GM06990 (cell line): ENCODE measurements at places on chromosomes 5 and 9.

DNA sequence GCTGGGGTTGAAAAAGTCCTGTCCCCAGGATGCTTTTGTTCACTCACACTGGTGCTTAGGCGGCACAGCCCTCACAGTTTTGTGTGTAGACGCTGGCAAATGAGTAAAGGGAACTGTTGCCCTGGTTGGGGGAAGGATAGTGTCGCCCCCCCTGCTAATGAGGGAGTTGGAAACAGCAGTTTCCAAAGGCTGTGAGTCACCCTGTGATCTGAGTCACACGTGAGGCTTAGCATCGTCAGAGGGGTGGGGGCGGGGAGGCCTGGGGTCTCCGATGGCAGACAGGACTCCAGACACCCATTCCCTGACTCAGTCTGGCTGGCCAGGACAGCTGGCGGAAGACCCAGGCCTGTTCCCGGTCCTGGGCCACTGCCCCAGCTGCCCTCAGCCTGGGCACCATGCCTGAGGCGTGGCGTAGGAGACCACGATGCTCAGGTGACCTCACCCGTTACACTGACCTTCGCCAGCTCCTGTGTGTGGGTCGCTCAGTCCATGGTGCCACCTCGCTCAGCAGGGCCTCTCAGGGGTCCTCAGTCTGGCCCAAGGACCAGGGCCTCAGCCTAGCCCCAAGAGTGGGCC, 2.9 kb downstream of the DNAJB5 start:
- DNase-seq = peak; percentile 41

DNA sequence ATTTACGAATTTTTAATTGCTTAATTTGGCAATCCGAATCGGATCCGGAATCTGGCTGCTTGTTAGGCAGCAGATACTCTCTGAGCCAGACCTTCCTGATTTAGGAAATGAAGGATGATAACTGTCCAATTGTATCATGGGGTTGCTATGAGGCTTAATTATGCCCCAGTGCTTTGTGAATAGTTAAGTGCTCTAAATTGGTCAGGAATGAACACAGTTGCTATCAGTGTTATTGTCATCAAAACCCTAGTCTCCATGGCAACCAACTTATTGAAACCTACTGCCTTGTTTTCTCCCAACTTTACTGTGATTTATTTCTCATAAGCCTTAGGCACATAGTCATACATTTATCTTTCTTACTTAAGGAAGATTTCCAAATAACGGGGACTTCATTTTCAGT, 47.9 kb downstream of the MAMDC2 start:
- no peak for DNase-seq

- DNase-seq = peak; percentile 77
Measured at GRCh38 chr9:86098824-86099700, at the start of gene GOLM1. TSS of gene GOLM1 (minus strand) at chr9:86099558. CDS start at chr9:86079320, 20,238 bp downstream.

GRCh38 chr5:169012450-169012849, 288.5 kb downstream of the SLIT3 start:
- no peak for DNase-seq

GRCh38 chr5:134079748-134080581, 34.5 kb upstream of the TCF7 start:
- no peak for DNase-seq

GRCh38 chr9:104276709-104277245, 182.7 kb downstream of the SMC2 start:
- no peak for DNase-seq

DNA sequence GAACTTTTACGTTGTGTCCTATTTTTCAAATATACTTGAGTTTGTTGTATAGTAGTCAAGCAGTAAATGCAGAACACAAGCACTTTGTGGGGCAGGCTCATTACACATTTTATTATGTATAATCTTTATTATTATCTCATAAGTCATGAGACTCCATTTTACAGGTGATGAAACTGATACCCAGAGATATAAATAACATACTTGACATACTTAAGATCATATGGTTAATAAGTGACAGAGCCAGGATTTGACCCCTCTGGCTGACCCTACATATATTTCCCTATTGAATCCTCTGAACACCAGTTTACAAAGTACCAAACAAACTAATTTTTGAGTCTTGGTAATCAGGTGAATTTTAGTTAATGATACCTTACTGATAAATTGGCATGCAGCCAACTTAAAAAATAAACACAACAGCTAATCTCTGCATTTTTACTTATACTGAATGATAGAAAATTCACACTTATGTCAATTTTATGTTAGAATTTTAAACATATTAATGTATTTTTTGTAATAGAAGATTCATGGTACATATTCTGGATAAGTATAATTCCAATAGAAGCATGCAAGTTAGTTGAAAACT, 305.0 kb upstream of the MEF2C start:
- DNase-seq = no peak

- DNase-seq = no peak
Measured at GRCh38 chr9:120264528-120264927, 315.4 kb downstream of the CDK5RAP2 start.

- peak; percentile 30 for DNase-seq
Measured at GRCh38 chr9:110626101-110626829, 42.3 kb upstream of the MUSK start.

DNA sequence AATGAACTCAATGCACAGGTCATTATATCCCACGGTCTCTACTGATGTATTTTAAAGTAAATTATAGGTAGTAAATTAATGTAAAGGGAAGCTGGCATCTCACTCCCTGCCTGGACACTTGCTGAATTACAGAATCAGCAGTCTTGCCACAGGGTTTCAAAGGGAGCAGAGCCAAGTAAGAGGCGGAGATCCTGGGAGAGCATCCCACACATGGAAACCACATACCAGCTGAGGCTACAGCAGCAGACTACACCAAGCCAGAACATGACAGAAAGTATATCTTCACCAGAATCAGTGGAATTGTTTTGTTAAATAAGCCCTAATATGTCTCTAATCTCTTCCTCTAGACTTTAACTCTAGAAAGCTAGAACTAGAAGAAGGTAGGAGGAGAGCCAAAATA, 1689.2 kb upstream of the WWC1 start:
- no peak for DNase-seq

DNA sequence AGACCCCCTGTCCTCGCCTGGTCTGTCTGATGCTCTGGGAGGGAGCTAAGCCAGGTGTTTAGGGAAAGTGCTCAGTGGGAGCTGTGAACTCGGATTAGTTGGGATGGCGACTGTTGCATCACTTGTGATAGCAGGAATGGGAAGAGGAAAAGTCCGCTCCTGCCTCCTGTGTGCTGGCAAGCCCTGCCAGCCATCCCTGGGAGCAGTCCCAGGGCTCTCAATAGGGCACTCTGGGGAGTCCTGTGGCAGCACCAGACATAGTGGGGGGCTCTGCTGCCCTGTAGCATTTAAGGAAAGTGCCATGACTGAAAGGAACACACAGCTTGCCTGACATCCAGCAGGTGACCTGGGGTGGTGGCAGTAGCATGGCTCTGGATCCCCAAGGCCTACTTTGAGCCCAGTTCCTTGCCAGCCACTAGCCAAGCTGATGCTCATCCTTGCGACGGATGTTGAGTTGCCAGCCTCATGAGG, 81.5 kb downstream of the AMBP start:
- DNase-seq = no peak

GRCh38 chr9:86285261-86285660, 2.9 kb upstream of the ISCA1 start:
- DNase-seq = no peak

- DNase-seq = no peak
Measured at GRCh38 chr5:107277485-107278125, 393.1 kb downstream of the EFNA5 start.

GRCh38 chr9:107226421-107226820, 56.7 kb upstream of the RAD23B start:
- no peak for DNase-seq

DNA sequence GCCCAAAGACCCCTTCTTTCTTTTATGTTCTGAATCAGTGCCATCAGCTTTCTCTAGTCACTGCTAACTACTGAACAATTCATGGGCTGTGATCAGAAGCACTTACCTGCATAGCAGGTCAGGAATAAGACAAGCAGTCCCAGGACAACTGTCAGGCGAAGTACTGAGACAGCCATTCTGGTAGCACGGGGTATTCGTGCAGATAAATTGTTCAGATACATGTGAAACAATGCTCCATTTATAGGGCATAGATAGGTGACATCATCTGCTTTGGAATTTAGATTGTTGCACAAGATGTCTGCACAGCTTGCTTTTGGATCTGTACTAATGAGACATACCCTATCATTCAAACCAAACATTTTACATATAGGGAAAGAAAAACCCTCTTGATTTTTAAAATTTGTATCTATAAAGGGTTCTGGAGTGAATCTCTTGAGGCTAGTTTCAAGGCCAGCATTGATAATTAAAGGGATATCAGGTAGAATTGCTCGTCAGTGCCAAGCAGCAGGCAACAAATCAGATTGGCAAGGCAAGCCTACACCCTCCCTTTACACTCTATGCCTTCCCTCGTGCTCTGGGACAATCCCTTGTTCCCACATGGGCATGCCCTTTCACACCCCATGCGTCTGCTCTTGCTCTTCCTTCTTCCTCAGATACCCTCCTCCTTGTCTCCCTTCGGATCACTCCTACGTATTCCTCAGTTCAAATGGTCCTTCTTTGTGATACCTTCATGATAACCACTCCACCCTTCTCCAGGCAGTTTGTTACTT, at the start of gene C5orf46:
C5orf46 (minus strand) TSS at position 213 of the 770 bp plus-strand sequence; CDS start at position 176, 37 bp downstream.
- no peak for DNase-seq

- DNase-seq = peak; percentile 81
Measured at GRCh38 chr5:139446956-139447779, 7.8 kb upstream of the DNAJC18 start.

GRCh38 chr5:172284611-172284980, 1.0 kb upstream of the UBTD2 start:
- DNase-seq = no peak

DNA sequence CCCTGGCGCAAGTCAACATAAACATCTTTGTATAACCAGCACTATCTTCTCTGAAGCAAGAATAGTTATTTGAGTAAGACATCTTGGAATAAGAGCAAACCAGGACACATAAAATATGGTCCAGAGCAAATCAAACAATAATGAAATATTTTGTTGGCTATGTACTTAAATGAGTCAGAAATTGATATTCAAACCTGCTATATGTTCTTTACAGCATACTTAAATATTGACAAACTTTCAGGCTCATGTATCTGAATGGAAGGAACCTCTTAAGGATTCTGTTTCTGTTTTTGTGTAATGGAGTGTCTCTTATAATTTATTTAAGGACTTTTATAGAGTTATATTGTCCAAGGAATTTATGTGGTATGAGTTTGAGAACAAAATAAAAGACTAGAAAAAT, 747.3 kb downstream of the EFNA5 start:
- no peak for DNase-seq

DNA sequence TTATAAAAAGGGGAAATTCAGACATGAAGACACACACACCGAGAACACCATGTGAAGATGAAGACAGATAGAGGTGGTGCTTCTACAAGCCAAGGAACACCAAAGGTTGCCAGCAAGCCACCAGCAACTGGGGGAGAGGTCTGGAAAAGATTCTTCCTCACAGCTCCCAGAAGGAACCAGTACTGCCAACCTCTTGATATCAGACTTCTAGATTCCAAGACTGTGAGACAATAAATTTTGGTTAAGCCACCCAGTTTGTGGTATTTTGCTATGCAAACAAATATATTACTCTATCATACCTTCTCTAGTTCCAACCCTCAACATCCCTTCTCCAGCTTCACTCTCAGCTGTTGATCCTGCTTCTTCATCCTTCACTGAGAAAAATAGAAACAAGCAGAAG, 451.1 kb downstream of the EBF1 start:
- no peak for DNase-seq

DNA sequence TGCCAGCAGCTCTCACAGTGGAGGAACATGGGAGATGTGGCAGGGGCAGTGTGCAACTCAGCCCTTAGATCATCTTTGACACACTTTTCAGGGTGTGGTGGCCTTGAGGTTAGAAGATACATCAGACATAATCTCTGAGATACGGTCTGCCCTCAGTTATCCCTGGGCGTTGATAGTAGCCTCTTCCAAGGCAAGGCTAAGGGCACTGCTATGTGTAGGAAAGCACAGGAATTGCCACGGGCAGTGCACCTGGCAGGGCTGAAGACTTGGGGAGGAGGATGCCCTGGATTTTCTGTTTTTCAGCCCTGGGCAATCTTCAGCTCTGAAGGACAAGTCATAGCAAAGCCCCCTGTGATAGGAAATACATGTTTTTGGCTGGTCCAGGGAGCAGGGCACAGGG, 206.7 kb downstream of the GOLPH3 start:
- no peak for DNase-seq

- DNase-seq = no peak
Measured at GRCh38 chr5:127746756-127747155, 43.6 kb downstream of the CCDC192 start.

DNA sequence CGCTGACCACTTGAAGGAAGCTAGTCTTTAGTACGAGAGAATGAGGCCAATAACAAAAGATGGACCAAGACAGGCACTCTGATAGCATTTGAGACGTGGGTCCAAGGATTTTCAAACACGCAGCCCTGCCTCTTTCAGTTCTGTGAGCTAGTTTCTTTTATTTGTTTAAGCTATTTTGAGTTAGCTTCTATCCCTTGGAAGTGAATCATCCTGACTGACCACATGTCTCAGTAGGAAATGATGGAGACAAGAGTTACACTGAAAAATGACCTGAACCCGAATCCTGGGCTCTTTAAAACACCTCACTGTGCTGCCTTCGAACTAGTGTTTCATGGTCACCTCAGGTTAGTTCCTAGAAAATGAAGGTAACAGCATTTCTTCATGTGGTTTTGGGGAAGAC, 9.9 kb downstream of the TEK start:
- DNase-seq = no peak

GRCh38 chr9:111924281-111924680, 27.7 kb downstream of the UGCG start:
- no peak for DNase-seq

GRCh38 chr5:163437309-163438182, at the start of gene CCNG1:
TSS of gene CCNG1 (plus strand) at chr5:163437595. CDS start at chr5:163439257, 1,662 bp downstream.
- DNase-seq = peak; percentile 88

- no peak for DNase-seq
Measured at GRCh38 chr9:115425601-115426000, 307.6 kb upstream of the TNC start.

- no peak for DNase-seq
Measured at GRCh38 chr9:38389313-38389712, 3.2 kb upstream of the ALDH1B1 start.

DNA sequence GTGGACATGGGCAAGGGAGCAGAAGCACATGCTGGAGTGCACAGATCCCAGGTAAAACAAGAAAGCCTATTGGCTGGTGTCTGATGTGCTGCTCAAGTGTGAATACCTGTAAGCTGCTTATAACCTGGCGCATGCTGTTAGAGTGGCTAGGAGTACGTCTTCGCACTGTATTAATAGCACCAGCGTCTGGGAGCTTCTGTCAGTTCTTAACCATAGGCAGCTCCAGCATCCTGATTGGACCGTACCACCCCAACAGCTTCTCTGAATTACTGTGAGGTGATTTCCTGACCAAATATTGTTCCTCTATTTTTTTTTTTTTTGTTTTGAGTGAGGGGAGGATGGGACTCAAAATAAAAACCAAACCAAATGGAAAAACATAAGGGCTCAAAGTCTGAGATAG, 987.6 kb downstream of the PTPRD start:
- no peak for DNase-seq

GRCh38 chr5:11172484-11172883, 411.4 kb upstream of the DAP start:
- DNase-seq = no peak
